Activated naive CD8-positive, alpha-beta T cell treated with anti-CD3 and anti-CD28 coated beads for 36 hours (primary cell): ENCODE measurements at places on chromosomes 2 and 18. TPM values are rescaled to one million over a fixed set of nuclear protein-coding genes. Genes with fewer than 3 reads are reported as not detected.

Gene POTEI
- total RNA-seq = not detected

Gene TMEM37
- not detected for total RNA-seq

Gene TBC1D8
- 2.1 TPM for total RNA-seq

Gene PROM2
- not detected for total RNA-seq

Gene CCDC148
- total RNA-seq = not detected

DNA sequence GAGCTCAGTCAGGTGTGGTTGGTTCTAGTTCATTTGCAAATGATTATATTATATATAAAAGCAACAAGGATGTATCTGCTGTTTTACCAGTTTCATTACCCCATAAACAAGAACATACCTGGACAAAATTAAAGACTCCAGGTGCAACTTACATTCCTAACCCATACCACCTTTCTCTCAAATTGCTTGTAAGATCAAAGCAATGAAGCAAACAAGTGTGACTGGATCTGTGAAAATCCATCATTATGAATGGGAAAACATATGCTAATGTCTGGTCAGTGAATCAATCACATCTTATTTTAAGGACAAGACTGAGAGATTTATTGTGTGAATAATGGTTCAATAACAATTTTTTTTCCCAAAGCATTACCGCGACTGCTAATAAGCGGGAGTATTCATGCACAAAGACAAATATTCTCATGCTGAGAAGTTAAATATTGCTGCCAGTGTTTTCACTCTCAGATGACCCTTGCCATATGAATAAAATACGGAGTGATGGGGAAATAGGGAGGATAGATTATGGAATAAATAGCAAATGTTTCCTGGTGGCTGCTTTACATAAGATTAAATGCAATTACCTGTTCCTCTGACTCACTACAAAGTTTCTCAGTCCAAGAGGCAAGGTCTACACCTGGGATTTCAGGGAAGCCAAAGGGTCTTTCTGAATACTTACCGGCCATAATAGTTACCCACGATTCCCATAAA lies 59.3 kb downstream of the WDR75 start:
- DNase-seq = no peak

GRCh38 chr2:58010599-58010998 lies 36.0 kb upstream of the VRK2 start:
- no peak for DNase-seq

- no peak for DNase-seq
Measured at GRCh38 chr2:26580751-26581150, 60.4 kb downstream of the CIB4 start.

DNA sequence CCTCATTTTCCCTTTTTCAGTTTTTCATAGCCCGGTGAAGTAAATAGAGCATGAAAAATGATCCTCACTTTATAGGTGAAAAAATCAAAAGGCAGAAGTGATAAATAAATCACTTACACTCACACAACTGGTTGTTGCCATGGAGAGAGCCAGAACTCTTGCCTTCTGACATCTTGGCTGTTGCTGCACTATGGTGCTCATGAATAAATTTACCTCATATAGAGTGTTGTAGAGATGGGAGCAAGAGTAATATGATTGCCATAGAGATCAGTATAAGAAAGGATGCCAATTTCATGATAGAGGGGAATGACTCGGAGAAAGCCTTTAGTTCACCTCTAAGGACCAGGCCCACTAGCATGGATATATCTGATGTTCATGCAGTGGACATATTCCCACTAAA lies 82.5 kb upstream of the TMEM178A start:
- no peak for DNase-seq

DNA sequence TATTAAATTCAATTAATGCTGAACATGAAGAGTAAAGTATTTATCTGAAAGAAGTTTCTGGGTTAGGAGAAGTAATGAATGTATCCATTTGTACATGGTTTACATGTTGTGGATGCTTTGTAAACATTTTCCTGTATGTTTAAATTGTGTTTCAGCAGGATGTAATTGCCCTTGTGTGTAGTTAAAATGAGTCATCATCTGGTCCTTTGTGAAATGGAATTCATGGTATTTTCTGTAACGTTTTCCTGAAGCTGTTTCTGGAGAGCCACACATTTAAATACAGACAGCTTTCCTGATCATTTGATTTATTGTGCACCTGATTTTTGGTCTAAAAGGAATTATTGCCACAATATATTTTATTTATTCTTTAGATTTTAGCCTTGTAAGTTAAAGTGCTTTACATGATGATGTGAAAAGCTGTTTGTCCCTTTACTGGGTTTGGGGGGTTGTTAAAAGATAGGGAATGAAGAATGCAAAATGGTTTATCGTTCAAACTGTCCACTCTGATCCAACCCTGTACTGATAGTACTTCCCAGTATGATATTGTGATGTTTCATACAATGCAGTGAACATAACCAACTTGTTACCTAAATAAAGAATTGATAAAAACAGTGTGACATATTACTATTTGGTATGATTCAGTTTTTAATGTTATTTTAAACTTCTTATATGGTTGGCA lies 41.7 kb upstream of the SLC3A1 start:
- DNase-seq = no peak

DNA sequence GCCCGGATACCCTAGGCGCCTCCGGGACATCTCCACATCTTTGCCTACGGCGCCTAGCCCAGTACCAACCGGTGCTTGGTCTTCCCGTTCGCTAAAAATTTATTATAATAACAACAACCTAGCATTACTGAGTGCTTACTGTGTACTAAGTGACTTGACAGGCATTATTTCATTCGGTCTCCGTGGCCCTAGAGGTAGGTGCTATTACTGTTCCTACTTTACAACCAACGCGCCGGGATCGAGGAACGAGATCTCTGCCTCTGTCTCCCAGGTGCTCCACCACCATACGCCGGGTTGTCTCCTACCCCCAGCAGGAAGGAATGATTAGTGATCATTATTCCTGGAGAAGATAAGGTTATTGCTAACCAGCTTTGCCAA lies 657 bp upstream of the BIN1 start:
- DNase-seq = no peak
